Lower lobe of right lung (tissue), 2 donors: ENCODE measurements at places on chromosomes 6 and 20. TPM values are rescaled to one million over a fixed set of nuclear protein-coding genes. Genes with fewer than 3 reads are reported as not detected.

DNA sequence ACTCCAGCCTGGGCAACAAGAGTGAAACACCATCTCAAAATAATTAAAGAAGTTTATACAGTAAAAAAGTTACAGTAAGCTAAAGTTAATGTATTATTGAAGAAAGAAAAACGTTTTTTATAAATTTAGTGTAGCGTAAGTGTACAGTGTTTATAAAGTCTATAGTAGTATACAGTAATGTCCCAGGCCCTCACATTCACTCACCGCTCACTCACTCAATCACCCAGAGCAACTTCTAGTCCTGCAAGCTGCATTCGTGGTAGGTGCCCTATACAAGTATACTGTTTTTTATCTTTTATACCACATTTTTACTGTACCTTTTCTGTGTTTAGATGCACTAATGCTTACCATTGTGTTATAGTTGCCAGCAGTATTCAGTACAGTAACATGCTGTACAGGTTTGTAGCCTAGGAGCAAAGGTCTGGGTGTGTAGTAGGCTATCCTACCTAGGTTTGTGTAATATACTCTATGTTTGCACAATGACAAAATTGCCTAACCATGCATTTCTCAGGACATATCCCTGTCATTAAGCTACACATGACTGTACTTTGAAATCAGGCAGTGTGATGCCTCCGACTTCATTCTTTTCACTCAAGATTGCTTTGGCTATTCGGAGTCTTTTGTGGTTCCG lies 16.7 kb downstream of the MGME1 start:
- H3K27me3 ChIP-seq: no peaks in the 10 kb centered on the region
- peaks cover 32% of the 10 kb centered on the region for H3K36me3 ChIP-seq
- H3K4me3 ChIP-seq: no peak overlapping the region
- no peaks in the 10 kb centered on the region for H3K4me1 ChIP-seq
- no peak for DNase-seq
- no peak overlapping the region for H3K27ac ChIP-seq

The SLA2 gene
- 1.4 TPM for total RNA-seq

DNA sequence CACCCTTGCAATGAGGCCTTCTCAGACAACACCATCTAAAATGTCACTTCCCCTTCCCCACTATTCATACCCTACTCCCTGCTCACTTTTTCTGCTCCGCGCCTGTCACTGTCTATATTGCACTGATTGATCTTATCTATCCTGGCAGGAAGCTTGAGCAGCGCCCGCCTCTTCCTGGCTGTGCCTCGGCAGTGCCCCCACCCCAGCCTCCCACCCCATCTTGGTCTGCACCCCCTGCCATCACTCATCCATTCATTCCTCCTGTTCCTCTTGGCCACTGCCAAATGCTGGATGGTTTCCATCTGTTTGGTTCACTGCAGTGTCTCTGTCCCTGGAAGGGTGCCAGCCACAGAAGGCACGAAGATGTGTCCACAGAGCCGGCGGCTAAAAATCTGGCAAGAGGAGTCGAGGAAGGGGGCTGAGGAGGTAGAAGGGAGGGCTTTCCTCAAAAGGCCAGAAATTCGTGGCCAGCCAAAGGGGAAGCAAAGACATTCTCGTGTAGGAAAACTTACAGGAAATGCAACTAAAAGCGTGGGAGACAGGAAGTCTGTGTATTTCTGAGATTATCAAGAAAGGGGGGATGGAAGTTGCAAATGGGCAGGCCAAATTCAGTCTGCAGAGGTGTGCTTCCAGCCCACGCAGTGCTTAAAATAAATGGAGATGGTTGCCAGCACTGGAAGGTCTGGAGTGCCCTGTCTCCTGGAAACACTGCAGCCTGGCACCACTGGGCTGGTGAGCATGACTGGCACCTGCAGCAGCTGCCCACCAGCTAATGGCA lies 27.6 kb downstream of the SYNJ2 start:
- peak overlapping the region; percentile 46 for H3K27ac ChIP-seq
- peak overlapping the region; percentile 11 for H3K4me3 ChIP-seq
- no peaks in the 10 kb centered on the region for H3K36me3 ChIP-seq
- H3K4me1 ChIP-seq: peaks cover 25% of the 10 kb centered on the region
- H3K27me3 ChIP-seq: no peaks in the 10 kb centered on the region
- DNase-seq: peak; percentile 52

The GLO1 gene
- total RNA-seq: 83.9 TPM

The BACH2 gene
- 6.3 TPM for total RNA-seq

DNA sequence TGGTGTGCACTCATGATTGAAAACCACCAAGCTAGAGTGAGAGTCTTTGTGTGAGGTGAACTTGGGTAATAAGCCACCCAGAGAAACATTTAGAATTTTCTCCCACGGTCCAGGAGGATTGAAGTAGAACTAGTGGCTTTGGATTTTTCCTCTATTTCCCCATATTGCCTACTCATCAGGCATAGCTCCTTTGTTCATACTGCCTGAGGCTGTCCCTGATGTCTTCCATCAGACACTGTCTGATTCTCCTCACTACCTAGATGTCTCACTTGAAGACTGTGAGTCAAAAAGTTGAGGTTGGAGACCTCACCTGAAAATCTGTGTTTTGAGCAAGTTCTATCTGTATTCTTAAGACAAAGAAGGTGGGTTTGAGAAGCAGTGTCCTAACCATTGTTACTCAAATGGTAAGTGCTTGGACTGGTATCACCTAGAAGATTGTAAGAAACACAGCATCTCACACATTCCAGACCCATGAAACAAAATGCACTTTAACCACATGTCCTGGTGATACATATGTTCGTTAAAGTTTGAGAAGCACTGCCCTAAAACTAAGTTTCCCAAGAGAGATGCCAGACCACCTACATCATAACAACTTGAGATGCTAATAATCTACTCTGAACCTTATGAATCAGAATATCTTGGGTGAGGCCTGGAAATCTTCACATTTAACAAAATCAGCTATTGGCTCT lies 523.4 kb upstream of the BTBD3 start:
- H3K4me1 ChIP-seq: no peaks in the 10 kb centered on the region
- H3K36me3 ChIP-seq: no peaks in the 10 kb centered on the region
- no peak overlapping the region for H3K27ac ChIP-seq
- no peak overlapping the region for H3K4me3 ChIP-seq
- DNase-seq: no peak
- no peaks in the 10 kb centered on the region for H3K27me3 ChIP-seq

The GPR6 gene
- not detected for total RNA-seq

DNA sequence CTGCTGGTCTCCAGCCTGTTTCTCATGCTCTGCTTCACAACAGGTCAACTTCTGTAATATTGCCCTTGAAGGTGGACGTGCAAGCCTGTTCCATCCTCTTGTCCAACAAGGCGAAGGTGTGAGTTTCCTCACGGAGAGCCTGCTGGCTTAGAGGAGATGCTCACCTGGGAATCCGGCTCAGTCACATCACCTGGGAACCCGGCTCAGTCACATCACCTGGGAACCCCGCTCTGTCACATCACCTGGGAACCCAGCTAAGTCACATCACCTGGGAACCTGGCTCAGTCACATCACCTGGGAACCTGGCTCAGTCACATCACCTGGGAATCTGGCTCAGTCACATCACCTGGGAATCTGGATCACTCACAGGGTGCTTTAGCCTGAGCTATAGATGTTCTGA lies 230.1 kb downstream of the ERMARD start:
- H3K4me3 ChIP-seq: no peak overlapping the region
- H3K4me1 ChIP-seq: peaks cover 9% of the 10 kb centered on the region
- H3K27me3 ChIP-seq: peaks cover 8% of the 10 kb centered on the region
- H3K36me3 ChIP-seq: no peaks in the 10 kb centered on the region

DNA sequence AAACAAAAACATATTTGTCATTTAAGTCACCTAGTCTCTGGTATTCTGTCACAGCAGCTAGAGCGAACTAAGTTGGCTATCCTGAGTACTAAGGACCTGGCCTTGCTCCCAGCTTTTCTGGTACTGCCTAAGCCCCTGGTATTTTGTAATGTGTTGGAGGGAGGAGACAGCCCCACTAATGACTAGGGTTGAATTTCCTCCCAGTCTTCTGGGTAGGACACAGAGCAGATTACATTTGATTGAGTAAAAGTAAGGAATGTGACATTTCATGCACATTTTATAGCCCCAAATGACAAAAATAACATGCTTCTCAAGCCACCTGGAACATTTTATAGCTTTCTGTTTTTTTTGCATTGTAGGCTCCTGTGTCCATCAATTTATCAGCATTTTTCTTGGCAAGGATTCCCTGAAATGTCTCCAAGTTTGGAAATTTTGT lies 47.9 kb upstream of the DDR1 start:
- no peak overlapping the region for H3K27ac ChIP-seq
- no peak for DNase-seq
- H3K4me3 ChIP-seq: no peak overlapping the region

The GTSF1L gene
- not detected for total RNA-seq

- H3K27me3 ChIP-seq: no peaks in the 10 kb centered on the region
- DNase-seq: no peak
- H3K27ac ChIP-seq: peak overlapping the region; percentile 81
- H3K4me1 ChIP-seq: peaks cover 91% of the 10 kb centered on the region
- H3K36me3 ChIP-seq: peaks cover 27% of the 10 kb centered on the region
Observed at GRCh38 chr20:46400253-46400652, 6.2 kb downstream of the ELMO2 start.

GRCh38 chr6:162100096-162100495 lies 627.5 kb downstream of the PRKN start:
- H3K27me3 ChIP-seq: no peaks in the 10 kb centered on the region
- H3K36me3 ChIP-seq: no peaks in the 10 kb centered on the region
- no peaks in the 10 kb centered on the region for H3K4me1 ChIP-seq
- no peak for DNase-seq
- no peak overlapping the region for H3K27ac ChIP-seq

The C4B gene
- total RNA-seq: 162 TPM

The RBM24 gene
- total RNA-seq: 1.2 TPM

GRCh38 chr6:163922562-163922961 lies 508.0 kb downstream of the QKI start:
- H3K27me3 ChIP-seq: no peaks in the 10 kb centered on the region

The FIG4 gene
- total RNA-seq: 44.5 TPM

- no peak overlapping the region for H3K27ac ChIP-seq
- no peaks in the 10 kb centered on the region for H3K4me1 ChIP-seq
- H3K36me3 ChIP-seq: no peaks in the 10 kb centered on the region
- H3K4me3 ChIP-seq: no peak overlapping the region
Observed at GRCh38 chr20:59346061-59346460, 45.6 kb downstream of the EDN3 start.

DNA sequence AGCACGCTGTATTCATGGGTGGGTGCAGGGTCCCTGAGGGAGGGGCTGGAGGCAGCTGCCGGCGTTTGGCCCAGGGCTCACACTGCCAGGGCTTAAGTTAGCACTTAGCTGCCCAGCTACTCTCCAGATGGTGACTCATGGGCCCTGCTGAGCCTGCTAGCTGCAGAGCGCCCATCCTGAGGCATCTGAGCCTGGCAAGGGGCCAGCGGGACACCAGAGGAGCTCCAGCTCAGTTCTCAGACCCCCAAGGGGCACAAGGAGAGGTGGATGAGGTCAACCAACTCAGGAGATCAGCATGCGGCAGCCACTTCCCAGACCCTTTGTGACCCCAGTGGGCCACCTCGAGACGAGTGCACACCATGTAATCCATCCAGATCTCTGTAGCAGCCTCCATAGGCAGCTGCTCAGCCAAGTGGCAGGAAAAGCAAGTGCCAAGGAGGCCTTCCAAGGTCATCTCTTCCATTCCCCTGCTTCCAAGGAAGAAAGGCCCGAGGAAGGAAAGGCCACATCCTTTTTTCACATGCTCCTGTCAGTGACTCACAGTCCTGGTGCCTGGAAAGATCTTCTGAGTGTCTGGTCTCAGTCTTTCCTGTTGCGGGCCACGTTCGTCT lies 35.3 kb downstream of the FOXP4 start:
- H3K4me3 ChIP-seq: no peak overlapping the region
- H3K27ac ChIP-seq: no peak overlapping the region
- DNase-seq: no peak
- H3K4me1 ChIP-seq: peaks cover 28% of the 10 kb centered on the region
- H3K27me3 ChIP-seq: no peaks in the 10 kb centered on the region

DNA sequence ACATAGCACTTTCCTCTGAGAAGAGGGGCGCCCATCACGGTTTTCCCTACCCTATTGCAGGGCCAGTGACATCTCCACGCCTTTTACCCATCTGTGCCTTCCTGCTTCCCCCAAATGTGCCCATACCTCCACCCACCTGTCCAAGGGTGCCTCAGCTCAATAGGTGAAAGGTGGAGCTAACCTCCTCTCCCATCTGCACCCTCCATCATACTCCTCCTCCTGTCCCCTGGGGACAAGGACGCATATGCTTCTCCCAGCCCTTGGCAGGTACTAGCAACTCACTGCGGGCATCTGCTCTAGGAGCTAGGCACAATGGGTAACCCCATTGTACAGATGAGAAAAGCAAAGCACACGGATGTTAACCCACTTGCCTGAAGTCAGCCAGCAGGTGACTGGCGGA lies 62.8 kb downstream of the STK35 start:
- H3K36me3 ChIP-seq: no peaks in the 10 kb centered on the region
- H3K27ac ChIP-seq: no peak overlapping the region
- H3K4me3 ChIP-seq: no peak overlapping the region
- H3K4me1 ChIP-seq: no peaks in the 10 kb centered on the region
- H3K27me3 ChIP-seq: peaks cover 3% of the 10 kb centered on the region

DNA sequence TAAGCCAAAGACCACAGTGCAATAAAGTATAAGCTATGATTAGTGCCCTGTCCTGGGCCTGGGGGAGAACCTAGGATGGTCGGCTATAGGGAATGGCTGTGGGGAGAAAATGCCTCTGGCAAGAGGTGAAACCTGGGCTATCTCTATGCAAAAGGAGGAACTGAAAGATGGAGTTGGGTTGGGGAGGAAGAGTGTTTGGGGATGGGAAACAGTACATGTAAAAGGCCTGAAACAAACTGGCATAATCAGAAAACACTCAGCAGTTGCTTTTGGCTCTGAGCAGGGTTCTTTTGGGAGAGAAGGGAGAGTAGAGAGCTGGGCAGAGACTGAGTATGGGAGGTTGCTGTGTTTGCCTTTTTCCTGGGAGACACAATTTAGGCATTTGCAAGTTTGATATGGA lies 31.9 kb upstream of the FUCA2 start:
- no peaks in the 10 kb centered on the region for H3K36me3 ChIP-seq
- H3K4me1 ChIP-seq: no peaks in the 10 kb centered on the region

- no peak overlapping the region for H3K4me3 ChIP-seq
- no peak for DNase-seq
- H3K27me3 ChIP-seq: no peaks in the 10 kb centered on the region
- no peaks in the 10 kb centered on the region for H3K36me3 ChIP-seq
Observed at GRCh38 chr6:63347599-63347998, 27.8 kb upstream of the LGSN start.

DNA sequence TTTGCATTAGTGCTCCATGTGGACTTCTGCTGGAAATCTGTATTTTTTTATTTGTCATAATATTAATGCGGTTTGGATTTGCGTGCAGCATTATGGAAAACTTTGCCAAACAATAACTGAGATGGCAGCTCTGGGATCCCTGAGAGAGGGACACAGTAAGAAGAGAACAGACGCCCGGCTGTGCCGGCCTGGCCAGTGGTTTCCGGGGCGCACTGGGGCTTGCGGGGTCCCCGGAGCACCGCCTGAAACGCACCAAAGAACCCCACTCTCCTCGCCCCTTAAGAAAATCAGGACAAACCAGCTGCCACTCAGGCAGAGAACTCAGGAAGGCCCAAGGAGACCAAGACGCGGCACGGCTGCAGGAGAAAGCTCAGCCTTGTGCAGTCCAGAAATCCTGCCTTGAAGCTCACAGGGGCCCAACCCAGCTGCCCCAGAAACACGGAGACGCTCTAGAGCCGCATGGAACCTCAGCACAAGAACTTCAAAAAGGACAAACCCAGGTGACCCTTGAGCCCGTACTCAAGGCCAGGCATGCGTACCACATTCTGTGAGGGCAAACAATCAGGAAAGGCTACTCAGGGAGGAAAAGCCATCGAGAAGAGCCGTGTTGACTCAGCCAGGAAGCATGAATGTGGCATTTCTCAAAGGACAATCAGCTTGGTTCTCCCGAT lies 226.5 kb upstream of the CDYL start:
- H3K27me3 ChIP-seq: no peaks in the 10 kb centered on the region
- H3K4me3 ChIP-seq: no peak overlapping the region
- H3K27ac ChIP-seq: no peak overlapping the region
